ENCODE measurements at places on chromosomes 16 and 17.

- no peak for DNase-seq
- peaks cover 18% of the 10 kb centered on the region for H3K4me1 ChIP-seq
- peaks cover 7% of the 10 kb centered on the region for H3K27me3 ChIP-seq
Observed at GRCh38 chr16:48188449-48189102, 32.8 kb upstream of the ABCC12 start.

- no peaks in the 10 kb centered on the region for H3K27me3 ChIP-seq
- H3K4me1 ChIP-seq = peaks cover 12% of the 10 kb centered on the region
- no peak for DNase-seq
- H3K36me3 ChIP-seq = no peaks in the 10 kb centered on the region
- no peak overlapping the region for H3K4me3 ChIP-seq
Observed at GRCh38 chr16:28597692-28598261, 927 bp upstream of the SULT1A2 start.

- DNase-seq = no peak
- H3K4me1 ChIP-seq = no peaks in the 10 kb centered on the region
- no peaks in the 10 kb centered on the region for H3K27me3 ChIP-seq
- no peak overlapping the region for H3K4me3 ChIP-seq
Observed at GRCh38 chr16:76176153-76176552, 101.0 kb upstream of the CNTNAP4 start.

- H3K36me3 ChIP-seq = peaks cover 69% of the 10 kb centered on the region
- H3K27ac ChIP-seq = peak overlapping the region; percentile 72
- DNase-seq = peak; percentile 76
- no peaks in the 10 kb centered on the region for H3K27me3 ChIP-seq
Observed at GRCh38 chr17:47663912-47664623, 14.3 kb downstream of the KPNB1 start.

DNA sequence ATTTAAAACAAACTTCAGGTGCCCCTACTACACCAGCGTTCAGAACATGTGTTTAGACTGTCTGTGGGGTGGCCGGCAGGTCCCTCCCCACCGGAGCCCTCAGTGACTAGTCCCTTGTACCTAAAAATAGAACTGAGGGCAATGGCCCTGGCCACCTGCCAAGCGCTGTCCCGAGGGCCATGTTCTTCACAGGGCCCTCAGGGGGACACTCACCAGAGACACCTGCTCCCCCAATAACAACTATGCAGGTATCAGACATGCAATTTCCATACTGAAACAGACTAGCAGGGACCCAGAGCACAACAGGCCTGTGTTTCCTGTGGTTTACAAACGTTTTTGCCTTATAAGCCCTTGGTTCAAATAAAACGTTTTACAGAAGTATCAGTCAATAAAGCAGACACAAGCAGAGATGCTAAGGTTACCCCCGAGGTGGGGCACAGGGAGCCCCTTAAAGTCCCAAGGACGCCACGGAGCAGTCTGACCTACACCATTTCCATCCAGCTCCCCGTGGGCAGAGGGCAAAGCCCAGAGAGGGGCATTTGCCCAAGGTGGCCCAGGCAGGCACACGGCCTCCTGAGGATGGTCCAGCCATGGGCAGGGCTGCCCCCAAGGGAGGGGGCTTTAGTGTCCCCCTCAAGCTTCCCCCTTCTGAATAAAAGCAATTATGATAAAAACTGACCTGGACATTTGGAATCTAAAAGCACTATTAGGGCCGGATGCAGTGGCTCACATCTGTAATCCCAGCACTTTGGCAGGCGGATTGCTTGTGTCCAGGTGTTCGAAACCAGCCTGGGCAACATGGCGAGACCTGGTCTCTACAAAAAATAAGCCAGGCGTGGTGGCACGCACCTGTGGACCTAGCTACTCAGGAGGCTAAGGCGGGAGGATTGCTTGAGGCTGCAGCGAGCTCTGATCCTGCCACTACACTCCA lies 896 bp upstream of the MYLK3 start:
- H3K36me3 ChIP-seq = no peaks in the 10 kb centered on the region
- DNase-seq = no peak
- H3K4me3 ChIP-seq = no peak overlapping the region
- no peak overlapping the region for H3K27ac ChIP-seq
- H3K4me1 ChIP-seq = no peaks in the 10 kb centered on the region

DNA sequence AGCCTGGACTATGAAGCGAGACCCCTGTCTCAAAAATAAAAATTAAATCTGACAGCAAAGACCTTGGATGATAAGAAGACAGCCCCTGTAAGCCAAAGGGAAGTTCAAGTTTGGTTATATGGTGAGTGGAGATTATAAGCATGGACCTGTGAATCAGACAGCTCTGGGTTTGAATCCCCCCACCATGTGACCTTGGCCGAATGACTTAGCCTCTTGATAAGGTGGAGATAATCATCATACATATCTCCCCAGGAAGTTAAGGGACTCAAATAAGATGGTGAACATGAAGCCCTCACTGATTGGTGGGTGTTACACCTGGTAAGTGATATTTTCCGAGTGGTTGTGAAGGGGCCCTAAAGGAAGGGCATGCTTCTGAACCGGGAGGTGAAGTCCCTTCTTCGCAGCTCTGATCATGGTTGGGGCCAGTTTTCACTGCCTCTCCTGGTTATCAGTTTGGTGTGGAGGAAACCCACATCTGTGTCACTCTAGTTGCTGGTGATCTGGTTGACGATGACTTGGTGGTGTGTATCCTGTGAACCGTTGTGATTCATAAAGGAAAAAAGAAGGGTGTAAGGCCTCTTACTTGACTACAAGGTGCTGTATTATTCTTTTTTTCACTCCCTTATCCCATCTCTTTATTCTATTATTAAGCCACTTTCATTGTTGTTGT lies 61.7 kb upstream of the CLEC18A start:
- H3K27me3 ChIP-seq = no peaks in the 10 kb centered on the region
- DNase-seq = no peak
- peaks cover 22% of the 10 kb centered on the region for H3K36me3 ChIP-seq

- peaks cover 2% of the 10 kb centered on the region for H3K27me3 ChIP-seq
- peak overlapping the region; percentile 86 for H3K4me3 ChIP-seq
- no peak for DNase-seq
- H3K36me3 ChIP-seq = peaks cover 37% of the 10 kb centered on the region
Observed at GRCh38 chr17:75778861-75779249, 5.8 kb upstream of the UNK start.

- H3K27ac ChIP-seq = no peak overlapping the region
- H3K4me1 ChIP-seq = peaks cover 16% of the 10 kb centered on the region
- H3K4me3 ChIP-seq = no peak overlapping the region
- peak; percentile 34 for DNase-seq
Observed at GRCh38 chr17:56982312-56982711, 4.4 kb downstream of the SCPEP1 start.

GRCh38 chr16:56888806-56889205 lies 23.8 kb downstream of the SLC12A3 start:
- no peaks in the 10 kb centered on the region for H3K4me1 ChIP-seq
- no peak overlapping the region for H3K4me3 ChIP-seq
- H3K27me3 ChIP-seq = peaks cover 4% of the 10 kb centered on the region
- no peaks in the 10 kb centered on the region for H3K36me3 ChIP-seq

DNA sequence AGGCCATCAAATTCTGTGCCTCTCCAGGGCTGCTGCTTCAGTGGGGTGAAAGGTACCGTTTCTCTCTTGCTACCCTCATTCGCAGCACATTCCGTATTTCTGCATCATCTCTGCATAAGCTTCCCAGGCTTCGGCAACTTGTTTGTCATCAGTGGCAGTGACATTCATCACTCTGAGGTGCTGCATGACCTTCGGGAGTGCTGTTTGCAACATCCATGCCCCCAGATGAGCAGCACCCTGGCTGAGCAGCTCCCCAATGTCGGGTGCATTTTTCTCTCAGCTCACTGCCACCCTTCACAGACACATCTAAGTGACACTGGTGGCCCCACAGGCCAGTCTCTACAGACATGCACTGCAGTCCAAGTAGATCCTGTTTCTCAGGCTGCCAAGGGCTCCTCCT lies 3.8 kb downstream of the CREBBP start:
- peaks cover 20% of the 10 kb centered on the region for H3K36me3 ChIP-seq
- peaks cover 39% of the 10 kb centered on the region for H3K4me1 ChIP-seq
- no peak overlapping the region for H3K4me3 ChIP-seq

DNA sequence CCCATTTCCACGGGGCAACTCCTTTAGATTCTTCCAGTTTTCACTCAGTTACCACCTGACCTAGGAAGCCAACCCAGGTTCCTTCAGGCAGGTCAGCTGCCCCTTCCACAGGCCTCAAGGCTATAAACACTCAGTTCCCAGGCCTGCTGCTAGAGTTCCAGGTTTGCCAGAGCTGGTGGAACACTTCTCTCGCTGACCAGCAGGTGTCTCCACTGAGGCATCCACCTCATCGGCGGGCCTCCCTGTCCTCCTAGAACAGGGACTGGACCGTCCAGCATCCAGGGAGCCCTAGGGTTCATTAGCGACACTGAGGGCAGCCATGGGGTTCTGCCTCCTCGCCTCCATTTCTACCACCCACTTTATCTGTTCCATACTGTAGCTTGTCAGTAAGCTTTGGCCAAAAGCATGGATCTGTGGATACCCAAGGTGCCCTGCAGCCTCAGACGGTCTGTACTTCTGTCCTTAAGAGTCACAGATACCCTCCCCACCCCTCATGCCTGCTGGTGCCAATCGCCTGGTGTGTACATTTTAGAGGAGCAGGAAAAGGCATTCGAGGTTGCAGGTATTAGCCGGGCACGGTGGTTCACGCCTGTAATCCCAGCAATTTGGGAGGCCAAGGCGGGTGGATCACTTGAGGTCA lies 29.0 kb downstream of the PIMREG start:
- H3K27me3 ChIP-seq = no peaks in the 10 kb centered on the region
- no peak overlapping the region for H3K27ac ChIP-seq
- H3K36me3 ChIP-seq = no peaks in the 10 kb centered on the region
- no peaks in the 10 kb centered on the region for H3K4me1 ChIP-seq
- no peak overlapping the region for H3K4me3 ChIP-seq
- peak; percentile 75 for DNase-seq

DNA sequence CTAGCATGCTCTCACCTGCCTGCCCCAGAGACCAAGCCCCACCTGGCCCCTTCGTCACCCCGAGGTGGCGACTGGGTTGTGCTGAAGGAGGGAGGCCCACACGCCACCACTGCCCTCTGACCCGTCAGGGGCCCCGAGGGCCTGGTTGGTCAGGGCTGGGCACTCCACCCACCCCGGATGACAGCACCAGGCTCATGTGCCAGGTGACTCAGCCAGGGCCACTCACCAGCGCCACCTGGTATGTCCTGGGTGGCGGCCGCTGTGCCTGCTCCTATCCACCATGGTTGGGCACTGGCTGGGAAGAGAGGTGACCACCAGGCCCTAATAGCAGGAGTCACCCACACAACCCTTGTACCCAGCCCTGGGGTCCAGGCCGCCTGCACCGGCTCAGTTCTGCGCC lies 68.9 kb downstream of the JPH3 start:
- no peak overlapping the region for H3K4me3 ChIP-seq
- H3K27ac ChIP-seq = no peak overlapping the region
- no peaks in the 10 kb centered on the region for H3K36me3 ChIP-seq
- H3K27me3 ChIP-seq = peaks cover 3% of the 10 kb centered on the region
- peaks cover 5% of the 10 kb centered on the region for H3K4me1 ChIP-seq
- no peak for DNase-seq

GRCh38 chr16:81739503-81739902 lies 39.6 kb upstream of the PLCG2 start:
- H3K4me3 ChIP-seq = no peak overlapping the region
- no peaks in the 10 kb centered on the region for H3K27me3 ChIP-seq
- DNase-seq = no peak
- peaks cover 21% of the 10 kb centered on the region for H3K4me1 ChIP-seq
- H3K27ac ChIP-seq = no peak overlapping the region

DNA sequence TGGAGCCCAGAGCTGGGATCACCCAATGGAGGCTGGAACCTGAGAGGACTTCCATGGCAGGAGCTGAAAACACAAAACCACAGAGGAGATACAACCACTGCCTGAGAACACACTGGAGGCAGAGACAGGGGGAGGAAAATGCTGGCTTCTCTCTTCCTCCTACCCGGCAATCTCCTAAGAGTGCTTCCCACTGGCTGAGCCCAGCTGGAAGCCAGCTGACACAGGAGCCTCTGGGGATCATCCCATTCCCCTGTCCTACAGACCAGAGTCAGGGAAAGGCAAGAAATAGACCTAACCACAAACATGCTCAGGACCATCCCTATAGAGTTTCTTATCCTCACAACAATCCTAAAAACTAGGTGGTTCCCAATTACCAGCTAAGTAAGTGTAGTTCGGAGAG lies 112.4 kb upstream of the CDH5 start:
- peaks cover 8% of the 10 kb centered on the region for H3K27me3 ChIP-seq
- no peak overlapping the region for H3K27ac ChIP-seq
- no peaks in the 10 kb centered on the region for H3K4me1 ChIP-seq
- DNase-seq = no peak

- no peak overlapping the region for H3K4me3 ChIP-seq
- no peaks in the 10 kb centered on the region for H3K27me3 ChIP-seq
- no peak overlapping the region for H3K27ac ChIP-seq
- peaks cover 20% of the 10 kb centered on the region for H3K4me1 ChIP-seq
- H3K36me3 ChIP-seq = peaks cover 26% of the 10 kb centered on the region
- no peak for DNase-seq
Observed at GRCh38 chr17:45277992-45278391, 16.1 kb upstream of the SPATA32 start.

- peaks cover 18% of the 10 kb centered on the region for H3K36me3 ChIP-seq
- H3K27me3 ChIP-seq = no peaks in the 10 kb centered on the region
- H3K4me3 ChIP-seq = no peak overlapping the region
- DNase-seq = no peak
- no peak overlapping the region for H3K27ac ChIP-seq
Observed at GRCh38 chr16:29107299-29107698, 122.4 kb downstream of the LAT start.

- H3K36me3 ChIP-seq = peaks cover 11% of the 10 kb centered on the region
- H3K27ac ChIP-seq = no peak overlapping the region
- H3K4me1 ChIP-seq = peaks cover 6% of the 10 kb centered on the region
Observed at GRCh38 chr17:48127371-48128051, 19.9 kb downstream of the SNX11 start.

- H3K27me3 ChIP-seq = no peaks in the 10 kb centered on the region
- no peaks in the 10 kb centered on the region for H3K4me1 ChIP-seq
- no peak within 1 kb of the TSS for H3K4me3 ChIP-seq
- H3K27ac ChIP-seq = no peak within 1 kb of the TSS
Observed at GRCh38 chr16:57970970-57971369, at the start of gene CNGB1. Gene CNGB1 (minus strand): TSS chr16:57971128. CDS start chr16:57967286, 3,842 bp downstream.

DNA sequence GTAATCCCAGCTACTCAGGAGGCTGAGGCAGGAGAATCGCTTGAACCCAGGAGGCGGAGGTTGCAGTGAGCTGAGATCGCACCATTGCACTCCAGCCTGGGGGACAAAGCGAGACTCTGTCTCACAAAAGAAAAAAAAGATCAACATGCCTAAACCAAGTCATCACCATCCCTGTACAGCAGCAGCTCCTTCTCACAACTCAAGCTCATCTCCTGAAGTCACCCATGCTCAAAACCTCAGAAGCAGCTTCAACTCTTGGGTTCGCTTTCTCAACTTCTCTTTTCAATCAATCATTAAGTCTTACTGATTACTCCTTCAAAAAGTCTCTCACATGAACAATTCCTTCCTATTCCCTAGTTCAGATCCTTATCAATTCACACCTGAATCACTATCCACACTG lies 31.3 kb downstream of the PHLPP2 start:
- DNase-seq = no peak
- peaks cover 3% of the 10 kb centered on the region for H3K36me3 ChIP-seq
- H3K27ac ChIP-seq = no peak overlapping the region
- H3K27me3 ChIP-seq = no peaks in the 10 kb centered on the region
- H3K4me3 ChIP-seq = no peak overlapping the region
- H3K4me1 ChIP-seq = peaks cover 2% of the 10 kb centered on the region

- no peaks in the 10 kb centered on the region for H3K4me1 ChIP-seq
- no peak overlapping the region for H3K27ac ChIP-seq
- no peak for DNase-seq
- no peaks in the 10 kb centered on the region for H3K27me3 ChIP-seq
- no peak overlapping the region for H3K4me3 ChIP-seq
Observed at GRCh38 chr16:61500851-61501250, 535.4 kb downstream of the CDH8 start.

GRCh38 chr17:62105357-62105756 lies 40.3 kb upstream of the MED13 start:
- no peak overlapping the region for H3K4me3 ChIP-seq
- no peaks in the 10 kb centered on the region for H3K36me3 ChIP-seq
- H3K27me3 ChIP-seq = no peaks in the 10 kb centered on the region
